ENCODE measurements at places on chromosomes 12 and 14.

DNA sequence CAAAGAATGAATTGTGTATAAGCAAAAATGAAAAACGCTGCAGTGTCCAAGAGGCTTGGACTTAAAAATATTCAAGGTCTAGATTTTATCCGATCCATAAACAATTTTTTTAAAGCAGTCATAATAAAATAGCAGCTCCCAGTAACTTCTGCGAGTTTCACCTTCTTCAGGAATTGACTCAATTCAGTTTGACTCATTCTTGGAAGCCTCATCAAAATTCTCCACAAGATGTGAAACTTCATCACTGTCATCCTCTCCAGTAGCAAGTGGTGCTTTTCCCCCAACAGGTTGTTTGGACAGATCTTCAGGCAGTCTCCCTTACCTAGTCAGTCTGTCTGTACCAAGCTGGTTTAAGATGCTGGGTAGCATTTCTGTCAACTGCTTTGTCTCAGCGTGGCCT lies 93.5 kb upstream of the FOXG1 start:
- DNase-seq: no peak

DNA sequence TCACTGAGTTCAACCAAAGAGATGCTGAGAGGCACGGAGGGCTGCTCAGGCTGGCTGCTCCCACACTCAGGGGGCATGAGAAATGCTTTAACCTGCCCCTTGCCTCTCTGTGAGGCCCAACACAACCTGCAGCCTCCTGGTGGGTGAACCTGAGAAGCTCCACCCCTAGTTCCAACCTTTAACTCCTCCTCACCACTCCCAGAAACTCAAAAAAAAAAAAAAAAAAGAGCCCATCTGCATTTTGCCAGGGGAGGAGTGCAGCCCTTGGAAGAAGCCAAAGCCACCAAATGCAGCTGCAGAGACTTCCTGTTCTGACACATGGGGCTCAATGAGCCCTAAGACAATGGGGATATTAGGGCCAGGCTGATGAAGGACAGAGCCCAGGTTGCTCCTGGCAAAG lies 8.9 kb downstream of the KRT4 start:
- DNase-seq: no peak

DNA sequence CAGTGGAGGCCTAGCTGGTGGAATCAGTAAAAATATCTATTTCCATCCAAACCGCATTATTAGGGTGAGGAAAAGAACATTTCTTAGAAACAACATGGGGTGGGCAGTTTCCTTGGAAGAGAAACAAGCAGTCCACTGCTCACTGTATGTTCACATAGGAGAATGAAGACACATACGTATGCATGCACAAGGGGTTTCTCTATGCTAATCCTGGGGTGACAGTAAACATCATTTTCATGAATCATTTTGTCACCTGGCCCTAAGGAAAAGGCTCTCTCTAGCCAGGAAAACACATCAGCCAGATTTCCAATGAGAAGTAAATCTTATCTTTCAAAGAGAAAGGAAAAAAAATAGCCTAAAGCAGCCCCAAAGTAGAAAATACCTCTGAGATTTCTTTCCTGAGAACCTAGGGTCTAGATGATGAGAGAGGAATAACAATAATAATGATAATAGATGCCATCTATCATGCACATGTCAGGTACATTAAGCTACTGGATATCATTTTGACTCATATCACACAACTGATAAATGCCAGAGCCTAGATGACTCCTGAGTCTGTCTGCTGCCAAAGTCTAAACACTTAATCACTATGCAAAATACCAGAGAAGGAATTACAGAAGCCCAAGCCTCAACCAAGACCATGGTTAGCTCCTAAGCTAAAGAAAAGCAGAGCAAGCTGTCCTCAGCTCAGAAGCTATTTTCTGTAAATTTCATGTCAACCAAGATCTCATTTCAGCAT lies 520.5 kb upstream of the TMPO start:
- no peak for DNase-seq

DNA sequence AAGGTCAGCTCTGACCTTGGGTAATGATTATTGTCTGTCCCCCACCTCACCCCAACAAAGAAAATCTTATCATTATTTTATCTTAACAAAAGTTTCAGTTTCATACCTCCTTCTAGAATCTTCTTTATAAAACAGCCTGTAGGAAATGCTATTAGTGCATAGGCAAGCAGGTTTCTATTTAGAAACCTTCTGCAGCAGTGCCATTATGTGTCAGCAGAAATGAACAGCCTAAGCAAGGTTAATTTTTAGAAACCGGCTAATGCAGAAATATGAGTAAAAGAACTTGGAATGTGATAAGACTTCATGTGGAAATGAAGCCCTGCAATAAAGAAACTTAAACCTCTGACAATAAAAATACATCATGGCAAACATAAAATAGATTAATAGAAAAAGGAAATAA lies 814.4 kb downstream of the FSCB start:
- no peak for DNase-seq

- DNase-seq: no peak
These were observed 21.5 kb upstream of the FAM181A start for GRCh38 chr14:93905623-93906022.

DNA sequence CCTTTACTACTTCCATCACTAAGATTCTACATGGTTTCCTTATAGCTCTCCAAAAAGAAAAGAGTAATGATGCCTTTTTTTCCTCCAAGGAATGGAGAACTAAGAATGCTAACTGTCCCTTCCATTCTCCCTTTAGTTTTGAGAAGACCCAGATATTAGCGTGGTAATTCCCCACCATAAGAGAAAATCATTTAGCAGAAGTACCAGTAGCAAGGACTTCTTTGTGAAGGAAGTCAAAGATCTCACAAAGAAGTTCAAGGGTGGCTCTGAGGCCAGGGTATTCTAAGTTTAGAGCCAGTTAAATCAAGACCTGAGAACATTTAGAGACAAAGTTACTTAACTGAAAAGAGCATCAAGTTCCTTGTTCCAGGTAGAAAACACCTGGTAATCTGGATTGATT lies 7.3 kb downstream of the USP15 start:
- no peak for DNase-seq

DNA sequence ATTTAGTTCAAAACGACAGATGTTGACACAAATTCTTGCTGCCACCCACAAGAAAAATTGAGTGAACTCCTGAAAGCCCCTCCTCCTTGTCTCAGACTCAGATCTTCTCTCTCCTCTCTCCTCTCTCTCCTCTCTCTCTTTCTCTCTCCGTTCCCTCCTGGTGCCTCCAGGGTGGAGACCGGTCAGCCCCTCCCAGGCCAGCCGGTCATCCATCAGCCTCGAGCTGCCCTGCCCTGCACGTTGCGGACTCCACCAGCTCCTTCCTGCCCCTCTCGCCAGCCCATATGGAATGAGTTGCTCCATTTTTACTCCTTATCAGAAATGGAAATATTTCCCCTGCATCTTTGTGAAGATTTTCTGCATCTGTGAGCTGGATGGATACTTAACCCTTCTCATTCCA lies 103.8 kb downstream of the TBX5 start:
- DNase-seq: no peak

GRCh38 chr12:117134059-117134458 lies 34.8 kb upstream of the TESC start:
- DNase-seq: no peak

DNA sequence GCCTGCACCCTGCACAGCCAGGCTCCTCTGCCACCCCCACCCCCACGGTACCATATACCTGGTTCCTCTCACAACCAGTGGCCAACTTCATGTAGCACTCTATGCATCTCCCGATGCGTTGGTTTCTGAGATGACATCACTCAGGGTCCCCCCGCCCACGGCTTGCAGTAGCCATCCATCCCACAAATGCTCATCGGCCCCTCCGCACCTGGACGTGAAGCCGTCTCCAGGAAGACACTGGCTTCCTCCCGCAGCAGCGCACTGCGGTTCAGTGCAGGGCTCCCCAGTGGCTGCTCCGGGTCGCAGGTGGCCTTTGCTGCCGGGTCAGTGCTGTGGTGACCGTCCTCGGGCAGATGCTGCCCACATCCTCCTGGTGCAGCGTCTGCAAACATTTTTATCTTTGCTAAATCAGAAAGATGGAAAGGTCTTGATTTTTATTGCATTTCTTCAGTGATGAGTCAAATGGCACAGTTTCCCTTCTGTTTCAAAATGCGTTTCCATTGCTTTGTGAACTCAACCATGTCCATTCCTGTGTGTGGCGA lies 27.5 kb upstream of the MMP17 start:
- DNase-seq: no peak

DNA sequence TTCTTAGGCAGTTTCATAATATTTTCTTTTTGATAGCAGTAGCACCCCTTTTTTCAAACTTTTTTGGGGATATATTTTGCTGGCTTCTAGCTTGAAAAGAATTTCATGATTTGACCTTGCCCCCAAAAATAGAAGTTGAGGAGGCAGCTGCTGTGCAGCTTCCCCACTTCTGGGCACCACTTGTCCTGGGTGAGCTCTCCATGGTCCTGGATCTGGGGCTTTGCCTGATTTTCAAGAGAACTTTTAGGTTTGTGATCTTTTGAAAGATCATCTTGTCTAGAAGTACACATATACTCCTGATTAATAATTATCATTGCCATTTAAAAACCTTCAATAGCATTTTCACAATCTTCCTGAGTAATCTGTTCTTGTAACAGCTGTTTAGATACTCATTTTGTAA lies 271.6 kb downstream of the NPAS3 start:
- no peak for DNase-seq

- DNase-seq: no peak
These were observed 59.1 kb downstream of the PLXNC1 start for GRCh38 chr12:94207467-94207848.

- DNase-seq: no peak
These were observed 152.0 kb downstream of the BCAT1 start for GRCh38 chr12:24796876-24797275.

- no peak for DNase-seq
These were observed 24.8 kb downstream of the IL26 start for GRCh38 chr12:68200854-68201253.

- DNase-seq: no peak
These were observed 1.2 kb downstream of the PPM1H start for GRCh38 chr12:62933602-62934238.

DNA sequence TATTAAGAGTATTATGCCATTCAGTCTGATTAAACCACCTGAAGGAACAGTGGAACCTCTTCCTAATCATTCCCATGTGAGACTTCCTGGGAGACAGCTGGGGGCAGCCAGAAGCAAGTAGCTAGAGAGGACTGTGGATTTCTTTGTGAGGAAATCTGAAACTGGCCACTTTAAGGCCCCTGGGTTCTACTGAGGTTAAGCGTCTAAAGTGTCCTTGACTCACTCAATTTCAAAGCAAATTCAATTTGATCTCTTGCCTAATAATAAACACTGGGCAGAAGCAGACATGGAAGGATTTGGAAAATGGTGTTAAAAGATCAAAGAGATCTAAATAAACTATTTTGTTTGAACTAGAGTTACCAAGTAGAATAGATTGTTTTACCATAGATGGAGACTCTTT lies 909.9 kb downstream of the NRXN3 start:
- DNase-seq: no peak

DNA sequence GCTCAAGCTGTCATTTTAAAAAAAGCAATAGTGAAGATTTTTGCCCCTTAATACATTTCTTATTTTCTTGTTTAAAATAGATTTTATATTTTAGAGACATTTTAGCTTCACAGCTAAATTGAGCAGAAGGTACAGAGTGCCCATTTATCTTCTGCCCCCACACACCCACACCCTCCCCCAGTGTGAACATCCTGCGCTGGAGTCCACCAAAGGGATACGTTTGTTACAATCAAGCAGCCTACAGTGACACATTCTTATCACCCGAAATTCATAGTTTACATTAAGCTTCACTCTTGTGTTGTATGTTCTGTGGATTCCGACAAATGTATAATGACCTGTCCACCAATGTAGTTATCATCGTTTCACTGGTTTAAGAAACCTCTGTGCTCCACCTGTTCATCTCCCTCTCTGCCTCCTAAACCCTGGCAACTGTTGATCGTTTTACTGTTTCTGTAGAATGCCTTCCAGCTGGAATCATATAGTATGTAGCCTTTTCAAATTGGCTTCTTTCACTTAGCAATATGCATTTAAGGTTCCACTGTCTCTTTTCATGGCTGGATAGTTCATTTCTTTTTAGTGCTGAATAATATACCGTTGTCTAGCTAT lies 91.0 kb upstream of the TRAF3 start:
- no peak for DNase-seq

Data from NCI-H1436 treated with DMSO at 0.1 percent for 48 hours (cell line).